Activated CD4-positive, alpha-beta T cell treated with anti-CD3 and anti-CD28 coated beads, Interleukin-2, amount 10 ng/mL, durations not matched to agents 24 days and 14 days (primary cell): ENCODE measurements at places on chromosomes 5 and 9. TPM values are rescaled to one million over a fixed set of nuclear protein-coding genes. Genes with fewer than 3 reads are reported as not detected.
A peak's percentile ranks its signal among the peaks of the same experiment; 100 is the strongest.

DNA sequence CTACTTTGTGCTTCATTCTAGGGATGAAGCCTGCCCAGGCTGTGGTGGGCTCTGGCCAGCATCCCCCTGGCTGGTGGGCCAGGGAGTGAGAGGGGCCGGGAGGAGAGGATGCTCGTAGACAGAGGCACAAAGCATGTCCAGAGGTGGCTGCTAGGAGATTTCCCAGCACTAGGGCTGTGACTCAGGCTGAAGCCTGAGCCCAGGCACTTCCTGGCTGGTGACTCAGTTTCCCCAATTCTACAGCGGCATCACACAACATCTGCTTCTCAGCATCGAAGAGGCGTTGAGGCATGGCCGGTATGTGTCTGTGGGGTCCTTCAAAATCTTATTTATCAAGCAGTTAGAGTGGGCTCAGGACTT lies 55.6 kb downstream of the DUSP1 start:
- DNase-seq = no peak

DNA sequence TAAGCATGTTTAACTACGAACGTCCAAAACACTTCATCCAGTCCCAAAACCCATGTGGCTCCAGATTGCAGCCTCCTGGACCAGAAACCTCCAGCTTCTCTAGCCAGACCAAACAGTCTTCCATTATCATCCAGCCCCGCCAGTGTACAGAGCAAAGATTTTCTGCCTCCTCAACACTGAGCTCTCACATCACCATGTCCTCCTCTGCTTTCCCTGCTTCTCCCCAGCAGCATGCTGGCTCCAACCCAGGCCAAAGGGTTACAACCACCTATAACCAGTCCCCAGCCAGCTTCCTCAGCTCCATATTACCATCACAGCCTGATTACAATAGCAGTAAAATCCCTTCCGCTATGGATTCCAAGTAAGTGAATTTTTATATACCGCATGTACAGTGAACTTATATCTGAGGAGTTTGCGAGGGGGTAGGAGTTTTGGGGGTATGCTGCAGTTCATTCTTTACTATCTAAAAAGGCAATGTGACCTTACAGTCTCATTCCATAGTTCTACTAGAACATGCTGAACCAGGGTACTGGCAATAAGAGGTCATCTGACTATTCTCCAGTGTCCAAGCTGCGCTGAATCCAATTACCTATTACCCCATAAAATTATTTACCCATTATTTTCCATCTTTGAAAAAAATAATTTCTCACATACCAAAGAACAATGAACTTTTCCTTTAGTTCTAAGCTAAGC lies 3.1 kb downstream of the MYOT start:
- DNase-seq = no peak

GRCh38 chr5:2297991-2298390 lies 415.3 kb upstream of the IRX4 start:
- DNase-seq = no peak

- no peak for DNase-seq
These were observed 44.3 kb upstream of the DENND4C start for GRCh38 chr9:19186232-19186631.

- no peak for DNase-seq
These were observed 4.0 kb downstream of the FBXO4 start for GRCh38 chr5:41929035-41929434.

DNA sequence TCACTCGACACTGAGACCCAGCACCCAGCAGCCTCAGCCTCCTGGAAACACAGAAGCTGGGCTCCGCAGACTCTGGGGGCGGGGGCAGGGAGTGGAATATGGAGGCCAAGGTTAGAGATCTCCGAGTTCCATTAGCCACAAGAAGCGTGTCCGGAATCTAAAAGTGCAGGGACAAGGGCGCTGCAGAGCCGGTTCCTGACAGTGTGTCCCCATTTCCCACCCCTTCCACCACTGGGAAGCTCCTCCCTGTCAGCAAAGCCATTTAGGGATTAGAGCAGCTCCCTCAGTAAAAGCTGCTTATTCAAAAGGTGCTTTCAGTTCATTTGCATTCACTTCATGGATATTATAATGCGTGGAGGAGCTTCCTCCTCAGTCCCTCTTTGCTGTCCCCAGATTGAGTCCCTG lies 74.1 kb upstream of the HSPA9 start:
- no peak for DNase-seq

- DNase-seq = no peak
These were observed 38.7 kb upstream of the PRLR start for GRCh38 chr5:35269006-35269405.

DNA sequence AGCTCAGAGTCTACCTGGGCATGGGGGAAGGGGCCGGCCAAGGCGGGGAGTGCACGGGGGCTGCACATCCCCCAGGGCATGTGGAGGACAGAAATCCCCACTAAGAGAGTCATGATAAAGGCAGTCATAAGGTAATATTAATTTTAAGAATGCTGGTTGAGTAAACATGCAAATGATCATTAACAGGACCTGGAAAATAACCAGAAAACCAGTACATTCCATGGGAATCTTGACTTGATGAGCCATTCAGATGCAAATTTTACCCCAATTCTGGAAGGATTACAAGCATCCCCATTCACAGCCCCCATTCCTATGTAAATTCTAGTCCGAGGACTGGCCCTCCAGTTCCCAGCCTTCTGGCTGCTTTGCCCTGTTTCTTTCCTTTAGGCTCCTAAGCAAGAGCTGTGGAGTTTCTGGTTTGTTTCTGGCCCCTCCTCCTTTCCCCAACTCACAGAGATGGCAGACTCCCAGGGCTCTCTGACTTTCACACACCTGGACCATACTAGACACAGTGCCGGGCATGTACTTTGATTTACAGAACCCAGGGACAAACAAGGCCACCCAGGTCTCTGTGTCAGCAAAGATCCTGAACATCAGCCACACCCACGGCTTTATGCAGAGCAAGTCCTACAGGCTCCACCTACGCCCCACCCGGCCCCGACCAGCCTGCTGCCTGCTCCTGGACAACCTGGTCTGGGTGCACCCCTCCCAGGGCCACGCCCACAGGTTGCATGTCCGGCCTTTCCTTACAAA lies 62.7 kb downstream of the SEMA4D start:
- no peak for DNase-seq

GRCh38 chr5:14490309-14490711 lies 91.3 kb upstream of the OTULINL start:
- no peak for DNase-seq

- DNase-seq = no peak
These were observed 468.2 kb upstream of the MEF2C start for GRCh38 chr5:89351222-89351621.

DNA sequence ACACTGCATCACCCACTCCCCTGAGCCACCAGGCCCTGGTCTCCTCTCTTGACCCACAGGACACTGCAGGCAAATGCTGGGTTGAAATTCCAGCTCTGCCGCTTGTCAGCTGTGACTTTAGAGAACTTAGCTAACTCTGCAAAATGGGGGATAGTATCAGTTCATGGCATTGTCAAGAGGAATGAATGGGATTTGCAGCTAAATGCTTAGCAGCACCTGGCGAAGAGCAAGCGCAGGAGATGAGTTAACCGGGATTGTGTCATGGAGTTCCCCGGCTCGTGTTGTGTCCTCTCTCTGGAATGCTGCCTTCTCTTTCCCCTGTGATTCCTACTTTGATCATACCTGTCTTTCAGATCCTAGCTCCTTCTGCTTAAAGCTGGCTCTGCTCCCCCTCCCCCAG lies 67.1 kb downstream of the DAB2IP start:
- no peak for DNase-seq

GRCh38 chr5:60701321-60701968 lies 1.5 kb upstream of the DEPDC1B start:
- no peak for DNase-seq

DNA sequence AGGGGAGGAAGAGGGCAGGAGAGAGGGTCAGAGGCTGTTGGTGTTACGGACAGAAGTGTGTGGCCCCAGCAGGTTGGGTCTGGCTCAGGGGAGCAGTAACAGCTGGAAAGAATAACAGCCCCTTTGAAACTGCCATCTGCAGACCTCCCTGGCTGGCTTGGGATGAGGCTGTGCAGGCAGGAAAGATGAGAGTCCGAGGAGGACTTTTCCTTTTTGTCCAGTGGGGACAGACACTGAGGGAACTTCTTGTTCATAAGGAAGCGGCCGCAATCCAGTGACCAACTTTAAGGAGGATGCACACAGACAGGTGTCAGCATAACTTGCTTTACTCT lies 14.8 kb upstream of the PLEKHG4B start:
- DNase-seq = no peak

DNA sequence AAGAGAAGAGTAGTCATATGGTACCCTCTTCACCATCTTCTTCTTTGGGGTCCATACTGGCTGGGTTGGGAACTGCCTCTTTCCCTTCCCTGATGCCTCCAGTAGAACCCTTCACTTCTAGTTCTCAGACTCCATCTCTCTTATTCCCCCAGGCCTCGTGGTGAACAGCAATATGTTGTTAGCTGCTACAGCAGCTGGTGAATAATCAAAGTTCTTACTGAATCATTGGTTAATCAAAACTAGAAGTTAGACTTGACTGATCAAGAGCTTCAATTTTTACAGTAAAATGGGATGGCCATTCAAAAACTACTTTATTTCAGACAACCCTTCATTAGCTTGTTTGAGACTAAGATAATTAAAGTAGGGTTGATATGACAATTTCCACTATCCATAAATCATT lies 190.9 kb upstream of the GNA14 start:
- DNase-seq = no peak

DNA sequence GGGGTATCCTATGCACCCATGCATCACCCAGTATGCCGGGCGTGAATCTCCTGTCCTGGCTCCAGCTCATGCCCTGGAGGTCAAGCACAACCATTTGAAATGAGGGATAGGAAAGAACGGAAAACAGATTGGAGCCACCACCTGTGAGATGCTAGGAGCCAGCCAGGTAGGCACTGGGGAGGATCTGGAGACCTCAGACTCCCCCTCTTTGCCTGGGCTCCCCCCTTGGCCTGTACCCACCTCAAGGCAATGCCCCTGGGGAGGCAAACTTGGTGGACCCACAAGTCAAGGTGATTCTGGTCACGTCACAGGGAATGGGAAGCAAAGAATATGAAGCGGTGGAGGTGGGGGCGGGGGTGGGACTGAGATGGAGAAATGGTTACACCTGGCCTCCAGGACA lies 92.6 kb downstream of the PAX5 start:
- DNase-seq = no peak

DNA sequence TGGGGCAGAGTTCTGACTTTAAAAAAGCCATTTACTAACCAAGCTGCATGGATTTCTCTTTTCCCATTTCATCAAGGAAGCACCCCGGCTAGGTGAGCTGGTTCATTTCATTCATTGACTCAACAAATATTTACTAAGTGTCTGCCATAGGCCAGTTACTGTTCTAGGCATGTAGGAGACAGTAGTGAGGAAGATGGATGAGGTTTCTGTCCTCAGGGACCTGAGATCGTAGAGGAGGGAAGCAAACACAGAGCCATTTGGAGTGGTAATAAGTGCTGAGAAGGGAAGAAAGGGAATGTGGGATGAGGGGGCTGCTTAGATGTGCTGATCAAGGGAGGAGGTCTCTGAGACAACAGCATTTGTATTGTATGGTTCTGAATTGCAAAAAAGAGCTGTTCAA lies 120.4 kb downstream of the C9orf152 start:
- no peak for DNase-seq

- no peak for DNase-seq
These were observed 169.9 kb downstream of the CTNND2 start for GRCh38 chr5:11734369-11734768.

DNA sequence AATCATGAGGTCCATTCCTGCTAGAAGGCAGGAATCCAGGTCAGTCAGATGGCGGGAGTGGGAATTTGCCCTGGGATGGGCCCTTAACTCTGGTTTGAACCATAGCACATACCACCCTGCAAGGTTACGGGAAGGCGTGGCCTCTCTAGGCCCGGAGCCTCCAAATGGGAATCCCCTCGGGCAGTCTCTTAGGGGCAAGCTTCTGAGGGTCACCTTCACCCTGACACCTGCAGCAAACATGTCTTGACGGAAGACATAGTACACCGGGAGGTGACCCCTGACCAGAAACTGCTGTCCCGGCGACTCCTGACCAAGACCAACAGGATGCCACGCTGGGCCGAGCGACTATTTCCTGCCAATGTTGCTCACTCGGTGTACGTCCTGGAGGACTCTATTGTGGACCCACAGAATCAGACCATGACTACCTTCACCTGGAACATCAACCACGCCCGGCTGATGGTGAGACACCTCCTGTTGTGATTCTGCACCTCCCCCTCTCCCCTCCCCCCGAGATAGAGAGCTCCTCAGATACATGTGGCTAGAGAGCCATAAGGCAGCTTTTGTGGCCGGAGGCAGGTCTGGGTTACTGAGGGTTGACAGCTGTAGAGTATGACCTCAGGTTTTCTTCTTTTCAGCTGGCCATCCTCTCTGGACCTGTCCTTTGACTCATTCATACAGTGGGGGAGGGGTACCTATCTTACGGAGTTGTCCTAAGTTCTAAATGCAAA lies 957 bp downstream of the PRELID1 start:
- peak; percentile 75 for DNase-seq

DNA sequence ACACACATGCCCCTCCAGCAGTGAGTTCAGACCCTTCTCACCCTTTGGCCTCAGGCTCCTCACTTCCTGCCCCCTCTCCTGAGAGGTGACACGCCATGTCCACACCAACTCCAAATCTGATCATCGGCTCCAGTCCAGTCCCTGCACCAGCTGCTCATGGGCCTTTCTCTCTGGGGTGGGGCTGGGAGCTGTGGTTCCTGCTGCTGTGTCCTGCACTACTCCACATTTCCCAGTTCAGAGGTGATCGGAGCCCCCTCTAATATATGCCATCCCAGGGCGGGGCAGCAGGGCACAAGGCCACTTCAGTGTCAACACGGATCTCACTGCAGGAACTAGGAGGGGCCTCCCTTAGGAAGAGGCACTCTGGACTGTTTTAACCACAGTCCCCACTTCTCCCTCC lies 91.5 kb downstream of the ADAMTS2 start:
- no peak for DNase-seq

DNA sequence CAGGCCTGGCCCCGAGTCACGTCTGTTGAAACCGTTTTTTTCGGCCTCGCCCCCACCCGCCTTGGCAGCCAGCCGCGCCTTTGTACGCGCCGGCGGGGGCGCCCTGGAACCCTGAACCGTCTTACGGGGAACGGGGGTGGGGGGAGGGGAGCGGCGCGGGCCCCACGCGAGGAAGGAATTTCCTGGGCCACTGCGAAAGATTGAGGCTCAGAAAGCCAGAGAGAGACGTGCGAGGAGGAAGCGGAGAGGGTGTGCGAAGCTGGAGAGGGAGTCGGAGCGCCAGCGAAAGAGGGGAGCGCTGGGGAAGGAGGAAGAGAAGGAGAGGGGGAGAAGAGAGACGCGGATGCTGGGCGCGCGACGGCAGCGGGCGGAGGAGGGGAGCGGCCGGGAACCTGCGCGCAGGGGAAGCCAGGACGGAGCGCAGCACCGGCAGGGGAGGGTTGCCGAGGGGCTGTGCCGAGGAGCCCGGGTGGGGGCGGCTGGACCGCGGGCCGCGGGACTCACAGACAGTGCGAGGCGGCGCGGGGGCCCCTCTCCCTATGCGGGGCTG lies 4.6 kb upstream of the PRDM12 start:
- no peak for DNase-seq

- no peak for DNase-seq
These were observed 148.8 kb downstream of the DCP2 start for GRCh38 chr5:113125371-113125770.

- DNase-seq = no peak
These were observed 44.7 kb upstream of the SLC30A5 start for GRCh38 chr5:69049151-69049550.

RARS1 gene
- total RNA-seq = 140 and 143 TPM in 2 replicates

ADAMTS6 gene
- total RNA-seq = 0.73 and 0.89 TPM in 2 replicates

CCL27 gene
- 0.52 and 0.70 TPM in 2 replicates for total RNA-seq

SNAPC4 gene
- 27.3 and 28.0 TPM in 2 replicates for total RNA-seq

FAM78A gene
- total RNA-seq = 51.6 and 55.1 TPM in 2 replicates

STOM gene
- total RNA-seq = 48.3 and 50.3 TPM in 2 replicates

INSL6 gene
- total RNA-seq = not detected in 2 replicates

SAP30L gene
- total RNA-seq = 31.4 and 37.7 TPM in 2 replicates

ATP10B gene
- not detected in 2 replicates for total RNA-seq

FTMT gene
- not detected in 2 replicates for total RNA-seq

PPP1R26 gene
- 0.69 and 0.82 TPM in 2 replicates for total RNA-seq
